ENCODE measurements at places on chromosomes 3 and 15.

- no peak for DNase-seq
Measured at GRCh38 chr3:111592143-111592542, 3.0 kb downstream of the ZBED2 start.

DNA sequence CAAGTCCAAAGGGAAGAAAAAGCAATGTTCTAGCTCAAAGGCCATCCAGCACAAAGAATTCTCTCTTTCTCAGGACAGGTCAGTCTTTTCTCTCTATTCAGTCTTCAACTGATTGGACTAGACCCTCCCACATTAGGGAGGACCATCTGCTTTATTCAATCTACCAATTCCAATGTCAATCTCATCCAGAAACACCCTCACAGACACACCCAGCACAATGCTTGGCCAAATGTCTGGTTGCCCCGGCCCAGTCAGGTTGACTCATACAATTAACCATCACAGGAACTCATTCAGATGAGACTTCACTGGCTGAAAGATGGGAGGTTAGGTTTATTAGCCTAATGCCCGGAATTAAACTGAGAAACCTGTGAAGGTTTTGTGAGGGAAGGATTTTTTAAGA lies 32.4 kb downstream of the ACAN start:
- DNase-seq, result no peak

DNA sequence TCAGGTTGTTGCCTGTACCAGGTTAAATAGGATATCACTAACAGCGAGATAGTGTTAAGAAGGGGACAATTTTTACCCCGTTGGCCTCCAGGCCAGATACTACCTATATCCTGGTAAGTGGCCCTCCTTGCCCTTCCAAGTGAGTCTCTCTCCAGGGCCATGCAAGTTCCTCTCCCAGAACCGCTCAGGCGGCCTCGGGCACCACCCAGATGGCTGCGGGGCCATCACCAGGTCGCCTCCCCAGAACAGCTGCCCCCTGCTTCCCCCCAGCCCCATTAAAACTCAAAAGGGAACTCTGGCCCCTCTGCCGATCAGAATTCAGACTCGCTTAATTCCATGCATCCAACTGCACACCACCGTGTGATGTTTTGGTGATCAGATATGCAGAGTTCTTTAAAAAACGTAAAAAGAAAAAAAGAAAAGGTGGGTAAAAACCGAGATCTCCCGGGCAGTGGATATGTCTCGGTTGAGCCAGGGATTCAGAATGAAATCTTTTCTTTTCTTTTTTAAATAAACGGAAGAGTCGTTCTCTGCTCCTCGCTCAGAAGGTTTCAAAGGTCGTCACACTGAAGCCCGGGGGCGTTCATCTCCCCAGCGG lies 1.9 kb upstream of the TRIM71 start:
- peak; percentile 45 for DNase-seq

GRCh38 chr15:63436341-63436740 lies 54.7 kb upstream of the CA12 start:
- DNase-seq, result no peak

GRCh38 chr15:57307527-57308169 lies 68.7 kb upstream of the CGNL1 start:
- no peak for DNase-seq

GRCh38 chr15:22265056-22265945 lies 185.0 kb downstream of the OR4M2 start:
- no peak for DNase-seq

DNA sequence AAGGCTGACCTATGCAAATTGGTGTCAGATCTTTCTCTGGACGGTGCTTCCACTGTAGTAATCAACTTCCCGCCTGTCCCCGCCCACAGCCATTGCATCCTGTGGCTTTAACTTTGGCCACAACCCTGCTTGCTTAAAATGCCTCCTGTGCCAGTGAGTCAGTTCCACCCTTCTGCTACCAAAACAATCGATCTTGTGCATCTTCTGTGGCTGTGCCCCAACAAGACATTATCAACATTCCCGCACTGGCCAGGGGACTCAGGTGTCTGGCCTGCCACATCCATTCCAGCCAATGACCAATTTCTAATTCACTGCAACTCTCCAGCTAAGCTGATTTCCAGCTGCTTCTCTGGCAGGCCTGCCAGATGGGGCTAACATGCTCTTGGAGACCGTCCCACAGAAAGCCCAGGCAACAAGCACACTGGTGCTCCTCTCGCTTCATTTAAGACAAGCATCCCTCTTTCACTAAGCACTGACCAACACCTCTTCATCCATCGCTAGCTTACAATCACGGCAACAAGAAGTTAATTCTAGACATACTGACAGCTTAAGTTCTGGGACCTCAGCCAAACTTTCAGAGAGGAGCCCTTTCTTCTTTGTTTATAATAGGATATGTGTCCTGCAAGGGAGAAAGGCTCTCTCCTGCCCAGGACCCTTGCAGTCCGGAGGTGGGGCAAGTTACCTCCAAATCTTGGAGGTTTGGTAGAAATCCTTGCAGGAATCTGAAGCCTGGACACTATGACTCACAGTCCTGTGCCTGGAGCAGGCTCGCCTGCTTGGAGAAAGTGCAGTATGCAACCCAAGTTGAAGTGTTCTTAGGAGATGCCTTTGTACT lies 6.7 kb downstream of the CA12 start:
- peak; percentile 89 for DNase-seq

GRCh38 chr15:82114660-82115059 lies 68.8 kb upstream of the MEX3B start:
- no peak for DNase-seq

DNA sequence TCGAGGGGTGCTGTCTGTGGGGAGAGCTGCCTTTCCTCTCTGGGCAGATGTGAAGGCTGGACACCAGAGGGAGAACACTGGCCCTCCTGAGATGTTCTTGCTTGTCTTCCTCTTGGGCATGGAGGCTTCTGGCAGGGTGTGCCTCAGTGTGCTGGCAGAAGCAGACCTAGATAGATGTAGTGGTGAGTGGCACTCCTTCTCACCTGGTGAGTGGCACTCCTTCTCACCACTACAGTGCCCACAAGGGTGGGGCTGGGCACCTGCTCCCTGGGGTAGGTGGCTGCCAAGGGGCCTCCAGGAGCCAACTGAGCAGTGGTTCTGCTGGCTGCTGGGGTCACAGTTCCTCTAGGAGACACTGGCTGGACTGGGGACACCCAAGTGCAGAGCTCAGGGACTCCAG lies 18.7 kb downstream of the ACVR2B start:
- no peak for DNase-seq

- no peak for DNase-seq
Measured at GRCh38 chr3:194265996-194266964, 84.8 kb downstream of the CPN2 start.
